ENCODE measurements at places on chromosomes 7 and 10.

- DNase-seq: no peak
Measured at GRCh38 chr7:151871904-151872303, 5.0 kb downstream of the PRKAG2 start.

GRCh38 chr7:156220701-156221100 is 408.4 kb upstream of the SHH start:
- DNase-seq: no peak

DNA sequence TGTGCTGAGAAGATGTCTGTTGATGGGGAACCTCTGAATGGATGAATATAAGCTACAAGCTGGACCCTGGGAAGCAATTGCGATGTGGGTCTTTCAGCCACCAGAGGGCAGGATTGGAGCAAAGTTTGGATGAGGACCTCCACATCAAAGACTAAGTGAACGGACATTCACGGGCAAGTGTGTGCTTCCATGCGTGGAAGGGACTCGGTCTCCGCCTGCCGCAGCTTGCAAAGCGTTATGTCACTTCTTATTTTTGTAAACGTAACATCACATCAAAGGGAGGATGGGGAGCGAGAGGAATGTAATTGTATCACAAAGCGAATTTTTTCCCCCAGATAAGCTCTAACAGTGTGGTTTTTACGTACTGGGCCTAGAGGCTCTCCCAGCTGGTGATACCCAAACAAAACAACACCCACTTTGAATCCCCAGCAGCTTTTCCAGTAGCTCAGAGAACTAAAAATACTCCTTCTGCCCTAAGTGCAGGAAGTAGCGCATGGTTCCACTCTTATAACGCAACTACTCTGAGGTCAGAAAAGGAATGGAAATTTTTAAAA is 65.0 kb downstream of the VWA2 start:
- DNase-seq: peak; percentile 71

DNA sequence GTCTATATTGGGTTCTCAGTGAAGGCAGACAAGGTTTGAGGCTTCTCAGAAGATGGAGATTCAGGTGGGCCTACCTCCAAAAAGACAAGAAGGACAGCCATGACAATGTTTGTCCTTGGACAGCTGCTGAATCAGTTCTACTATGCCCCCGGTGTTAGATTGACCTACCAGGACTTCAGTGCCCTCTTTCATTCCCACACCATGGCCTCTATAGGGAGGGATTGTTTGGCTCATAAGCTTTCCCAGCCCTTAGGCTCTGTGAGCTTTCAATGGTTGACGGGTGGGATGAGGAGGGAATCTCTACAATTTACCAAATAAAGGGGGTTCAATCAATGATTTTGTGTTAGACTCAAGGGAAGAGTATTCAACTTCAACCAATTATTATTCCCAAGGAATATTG is 23.4 kb upstream of the RAPGEF5 start:
- DNase-seq: no peak

DNA sequence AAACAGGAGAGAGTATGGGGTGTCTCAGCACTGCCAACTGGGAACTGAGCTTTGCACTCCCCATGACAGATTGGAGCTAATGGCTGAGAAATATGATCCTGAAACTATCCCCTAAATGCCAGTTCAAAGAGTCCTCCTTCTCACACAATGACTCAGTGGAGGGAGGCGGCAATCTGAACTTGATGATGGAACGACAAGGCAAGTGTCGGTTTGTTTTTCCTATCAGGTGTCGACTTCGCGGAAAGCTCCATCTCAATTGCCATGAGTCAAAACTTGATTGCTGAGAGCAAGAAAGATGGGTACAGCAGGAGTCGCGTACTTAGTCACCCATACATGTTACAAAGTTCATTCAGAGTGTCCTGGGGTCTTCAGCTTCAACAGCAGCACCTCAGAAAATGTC is 52.5 kb downstream of the NPY start:
- no peak for DNase-seq

- no peak for DNase-seq
Measured at GRCh38 chr10:105596749-105597148, 955.7 kb downstream of the SORCS3 start.

DNA sequence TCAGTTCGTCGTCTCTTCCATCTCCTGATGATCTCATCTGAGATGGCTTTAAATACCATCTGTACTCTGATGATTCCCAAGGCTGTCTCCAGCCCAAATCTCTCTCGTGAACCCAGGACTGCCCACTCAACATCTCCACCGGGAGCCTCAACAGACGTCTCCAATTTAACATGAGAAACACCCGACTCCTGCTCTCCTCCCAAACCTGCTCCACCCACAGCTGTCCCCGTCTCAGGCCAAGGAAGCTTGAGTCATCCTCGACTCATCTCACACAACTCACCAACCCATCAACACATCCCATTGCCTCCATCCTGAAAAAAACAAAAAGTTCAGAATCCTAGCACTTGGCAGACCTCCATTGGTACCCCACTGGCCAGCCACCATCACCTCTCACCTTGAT is 29.7 kb upstream of the CALN1 start:
- no peak for DNase-seq

All from activated naive CD8-positive, alpha-beta T cell treated with anti-CD3 and anti-CD28 coated beads, Interleukin-2, amount 10 ng/mL, durations not matched to agents 7 days and 5 days (primary cell).